ENCODE measurements at places on chromosomes 3 and 15. TPM values are rescaled to one million over a fixed set of nuclear protein-coding genes. Genes with fewer than 3 reads are reported as not detected.
A peak's percentile ranks its signal among the peaks of the same experiment; 100 is the strongest.

Gene MORC1
- not detected for total RNA-seq

- DNase-seq, result no peak
These were observed 2.6 kb downstream of the TNIK start for GRCh38 chr3:171457607-171458061.

DNA sequence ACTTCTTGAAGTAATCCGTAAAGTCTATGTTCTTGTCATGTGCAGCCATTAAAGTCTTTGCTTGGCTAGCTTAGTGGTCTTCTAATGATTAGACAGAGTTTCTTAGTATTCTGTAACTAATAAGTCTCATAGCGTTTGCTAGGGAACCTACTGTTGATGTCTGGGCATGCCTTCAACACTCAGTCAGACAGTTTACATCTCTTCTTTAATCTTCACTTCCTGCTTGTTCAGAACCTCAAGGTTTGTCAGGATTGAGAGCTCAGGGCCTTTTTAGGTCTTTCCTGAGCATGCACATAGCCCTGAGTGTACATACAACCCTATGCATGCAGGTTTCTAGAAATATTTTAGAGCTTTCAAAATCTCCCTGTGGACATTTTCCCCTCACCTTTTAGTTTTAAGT, 426.3 kb downstream of the AGBL1 start:
- no peak for DNase-seq

DNA sequence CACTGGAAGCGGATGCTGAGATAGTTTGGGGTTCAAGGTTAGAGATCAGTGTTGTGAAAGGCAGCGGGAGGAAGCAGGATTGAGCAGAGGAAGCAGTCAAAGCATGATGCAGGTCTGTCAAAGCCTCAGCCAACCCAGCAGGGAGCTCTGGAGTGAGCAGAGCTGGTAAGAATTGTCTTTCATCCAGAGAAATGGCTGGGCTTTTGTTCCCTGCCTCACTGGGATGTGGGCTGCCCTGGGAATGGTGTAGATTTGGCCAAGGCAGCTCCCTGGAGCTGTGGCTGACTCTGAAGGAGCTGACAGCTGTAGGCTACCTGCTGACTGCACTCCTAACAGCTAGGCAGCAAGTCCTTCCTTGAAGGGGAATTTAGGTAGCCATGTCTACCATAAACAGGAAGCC, 61.9 kb upstream of the STXBP5L start:
- DNase-seq, result no peak

Gene AVEN
- 28.9 TPM for total RNA-seq

GRCh38 chr3:64078966-64079365, 55.7 kb upstream of the PSMD6 start:
- no peak for DNase-seq

DNA sequence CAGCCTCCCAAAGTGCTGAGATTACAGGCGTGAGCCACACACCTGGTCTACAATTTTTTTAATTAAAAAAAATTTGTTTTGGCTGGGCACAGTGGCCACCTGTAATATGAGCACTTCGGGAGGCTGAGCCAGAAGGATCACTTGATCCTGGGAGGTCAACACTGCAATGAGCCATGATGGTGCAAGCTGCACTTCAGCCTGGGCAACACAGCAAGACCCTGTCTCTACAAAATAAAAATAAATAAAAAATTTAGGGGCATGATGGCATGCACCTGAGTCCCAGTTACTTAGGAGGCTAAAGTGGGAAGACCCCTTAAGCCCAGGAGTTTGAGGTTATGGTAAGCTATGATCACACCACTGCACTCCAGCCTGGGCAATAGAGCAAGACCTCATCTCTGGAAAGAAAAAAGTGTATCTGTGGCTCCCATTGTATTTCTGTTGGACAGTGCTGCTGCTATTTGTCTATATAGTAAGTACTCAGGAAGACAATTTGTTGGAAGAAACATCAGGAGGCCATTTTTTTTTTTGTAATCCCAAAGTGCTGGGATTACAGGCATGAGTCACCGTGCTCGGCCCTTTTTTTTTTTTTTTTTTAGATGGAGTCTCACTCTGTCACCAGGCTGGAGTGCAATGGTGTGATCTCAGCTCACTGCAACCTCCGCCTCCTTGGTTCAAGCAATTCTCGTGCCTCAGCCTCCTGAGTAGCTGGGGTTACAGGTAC, 27.5 kb upstream of the SH3BP5 start:
- DNase-seq, result no peak

GRCh38 chr3:52236424-52236886, 2.5 kb downstream of the TWF2 start:
- no peak for DNase-seq

Gene SPSB4
- 0.23 TPM for total RNA-seq

DNA sequence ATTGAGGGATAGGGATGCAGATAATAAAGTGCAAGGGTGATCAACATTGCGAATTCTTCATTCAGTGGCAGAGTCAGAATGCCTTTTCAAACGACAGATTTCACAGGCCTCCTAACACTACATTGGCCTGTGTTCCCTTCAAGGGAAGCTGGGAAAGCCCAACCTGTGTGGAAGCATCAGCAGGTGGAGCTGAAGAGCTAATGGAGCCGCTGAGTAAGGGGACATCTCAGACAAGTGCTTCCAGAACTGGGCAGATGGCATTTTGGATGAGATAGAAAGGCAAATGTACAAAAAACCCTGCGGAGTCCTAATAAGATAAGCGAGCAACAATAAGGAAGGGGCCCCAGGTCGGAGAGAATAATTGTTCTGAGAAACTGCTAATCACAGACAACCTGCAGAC, 8.5 kb upstream of the SLC24A5 start:
- DNase-seq, result peak; percentile 6

- DNase-seq, result no peak
These were observed 123.4 kb upstream of the SLC24A5 start for GRCh38 chr15:47997195-47998080.

- DNase-seq, result peak; percentile 81
These were observed 9.2 kb upstream of the PGPEP1L start for GRCh38 chr15:99016680-99017321.

Gene LRRC31
- total RNA-seq, result not detected

DNA sequence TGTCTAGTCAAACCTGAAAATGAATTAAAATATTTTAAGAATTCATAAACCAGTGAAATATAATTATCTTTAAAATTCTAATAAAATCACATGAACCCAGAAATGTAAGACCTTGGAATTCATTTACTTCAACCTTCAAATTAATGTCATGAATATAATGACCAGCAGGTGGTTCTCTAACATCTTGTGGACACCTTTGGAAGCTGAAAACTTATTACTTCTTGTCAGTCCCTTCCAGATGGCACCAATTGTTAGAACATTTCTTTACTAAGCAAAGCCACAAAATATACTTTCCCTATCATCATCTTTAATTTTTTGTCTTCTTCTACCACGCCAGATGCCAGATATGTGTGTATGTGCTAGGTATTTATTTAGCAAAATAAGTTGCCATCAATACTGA, 240.0 kb downstream of the MBNL1 start:
- DNase-seq, result no peak

GRCh38 chr15:85785887-85786780, 8.6 kb downstream of the KLHL25 start:
- peak; percentile 70 for DNase-seq

DNA sequence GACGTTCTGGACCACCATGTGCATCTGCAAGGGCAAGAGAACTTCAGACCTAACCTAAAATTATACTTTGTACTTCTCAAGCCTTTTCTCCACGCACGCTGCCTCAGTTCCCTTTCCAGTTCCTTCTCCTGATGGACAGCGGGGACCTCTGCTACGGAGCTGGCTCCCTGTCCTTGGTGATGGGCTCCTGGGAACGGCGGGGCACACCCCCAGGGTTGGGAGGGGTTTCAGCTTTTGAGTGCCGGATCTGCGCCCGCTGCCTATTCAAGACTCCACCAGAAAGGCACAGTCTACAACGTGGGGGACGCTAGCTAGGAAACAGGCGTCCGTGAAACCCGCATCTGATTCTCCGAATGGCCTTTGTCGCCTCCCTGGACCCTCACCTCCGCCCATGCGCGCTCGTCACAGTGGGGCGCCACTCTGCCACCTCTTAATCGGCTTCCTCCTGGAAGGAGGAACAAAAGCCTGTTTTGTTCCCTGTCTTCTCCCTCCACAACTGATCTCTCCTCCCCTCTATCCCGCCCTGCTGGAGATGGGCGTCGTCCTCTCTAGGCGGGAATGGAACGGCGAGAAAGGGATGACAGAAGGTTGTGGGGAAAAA, 2.2 kb downstream of the GPR149 start:
- DNase-seq, result no peak

- peak; percentile 50 for DNase-seq
These were observed 3.2 kb downstream of the ZXDC start for GRCh38 chr3:126472277-126473006.

DNA sequence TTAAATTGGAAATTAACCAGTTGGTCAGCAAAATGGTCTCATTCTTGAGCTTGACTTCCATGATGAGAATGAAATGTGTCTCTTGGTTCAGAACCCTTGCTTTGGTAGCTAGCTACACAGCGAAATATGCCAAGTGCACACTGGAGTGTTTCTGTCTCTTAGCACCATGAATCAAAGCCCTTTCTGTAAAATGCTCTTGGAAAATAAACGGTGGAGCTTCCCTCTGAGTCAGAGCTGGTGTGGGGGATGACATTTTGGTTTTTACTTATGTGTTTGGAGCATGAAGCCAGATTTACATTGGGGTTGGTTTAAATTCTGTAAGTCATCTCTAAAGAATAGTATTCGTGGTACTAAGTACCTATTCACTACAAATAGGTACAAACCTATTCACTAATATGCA, 85.1 kb upstream of the NANOGP8 start:
- peak; percentile 7 for DNase-seq

- no peak for DNase-seq
These were observed 33.9 kb downstream of the RPN1 start for GRCh38 chr3:128616516-128617269.

DNA sequence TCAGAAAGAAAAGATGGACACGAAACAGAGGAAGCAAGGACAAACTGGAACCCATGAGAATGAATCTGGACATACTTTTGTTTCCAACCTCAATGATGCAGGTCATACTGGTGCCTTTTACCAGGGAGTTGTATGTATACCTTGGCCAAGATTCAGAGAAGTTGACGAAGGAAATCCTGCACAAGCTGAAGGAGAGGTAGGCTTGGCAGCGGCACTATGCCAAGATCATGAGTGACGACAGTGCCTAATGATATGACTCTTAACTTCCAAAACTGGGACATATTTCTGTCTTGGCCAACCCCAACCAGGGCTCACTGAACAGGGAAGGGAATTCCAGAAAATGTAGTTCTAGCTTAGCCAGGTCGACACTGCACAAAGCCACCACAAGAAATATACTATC, 149.2 kb upstream of the SLCO3A1 start:
- DNase-seq, result no peak

DNA sequence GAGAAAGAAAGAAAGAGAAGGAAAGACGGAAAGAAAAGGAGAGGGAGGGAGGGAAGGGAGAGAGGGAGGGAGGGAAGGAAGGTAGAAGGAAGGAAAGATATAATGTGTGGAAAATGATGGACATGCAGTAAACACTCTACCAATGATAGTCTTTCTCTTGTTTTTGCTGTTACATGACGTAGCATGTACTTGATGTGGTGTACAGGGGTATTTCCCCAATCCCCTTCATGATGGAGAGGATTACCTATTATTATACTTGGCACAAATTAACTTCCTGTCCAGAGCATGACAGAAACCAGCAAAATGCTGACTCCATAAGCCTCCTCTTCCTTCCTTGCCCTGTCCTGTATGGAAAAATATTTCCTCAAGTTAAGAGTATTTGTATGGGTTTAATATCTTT, 124.4 kb downstream of the B3GALNT1 start:
- no peak for DNase-seq

DNA sequence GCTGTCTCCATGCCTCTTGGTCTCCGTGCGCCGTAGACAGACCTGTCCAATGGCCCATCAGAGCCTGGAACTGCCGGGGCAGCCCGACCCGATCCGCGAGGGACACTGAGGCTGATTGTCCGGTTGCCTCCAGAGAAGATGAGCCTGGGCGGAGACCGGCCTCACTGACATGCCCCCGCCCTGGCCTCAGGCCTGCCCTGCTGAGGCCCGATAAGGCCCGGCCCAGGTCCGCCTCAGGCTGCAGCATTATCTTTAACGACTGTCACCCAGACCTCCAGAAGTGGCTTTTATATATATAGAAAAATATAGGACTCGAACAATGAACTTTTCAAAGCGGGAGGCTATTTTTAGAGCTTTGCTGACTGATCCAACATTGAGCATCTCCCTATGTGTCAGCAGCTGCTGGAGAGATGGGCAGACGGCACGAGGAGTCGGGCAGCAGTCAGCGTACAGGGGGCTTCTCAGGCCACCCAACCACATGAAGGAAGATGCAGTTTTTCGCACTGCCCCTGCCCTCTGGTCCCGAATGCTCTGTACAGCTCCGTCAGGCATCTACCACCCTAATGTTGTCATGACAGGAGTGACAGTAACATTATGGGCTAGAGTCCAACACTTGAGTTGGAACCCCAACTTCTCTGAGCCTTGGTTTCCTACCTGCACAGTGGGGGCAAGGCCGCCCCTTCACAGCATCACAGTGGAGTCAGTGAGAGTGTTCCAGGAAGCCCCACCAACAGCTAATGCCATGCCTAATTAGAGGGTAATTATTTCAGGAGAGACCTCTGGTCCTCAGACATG, 112.0 kb upstream of the RPL32 start:
- no peak for DNase-seq

DNA sequence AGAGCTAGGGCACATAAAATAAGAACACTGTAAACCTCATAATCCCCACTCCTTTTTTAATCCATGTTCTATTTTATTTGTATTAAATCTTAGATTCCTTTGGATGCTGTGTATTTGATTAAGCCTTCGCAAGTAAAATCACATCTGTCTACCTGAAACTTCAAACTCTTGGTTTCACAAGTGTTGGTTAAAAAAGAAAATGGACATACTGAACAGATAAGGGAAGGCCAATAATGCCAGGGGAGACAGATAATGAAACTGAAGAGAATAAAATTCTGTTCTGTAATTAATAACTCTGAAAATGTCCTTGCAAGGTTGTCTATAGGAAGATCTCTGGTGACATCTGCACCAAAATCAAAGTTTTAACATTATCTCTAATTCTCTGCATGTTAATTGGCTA, 114.2 kb downstream of the ULK4 start:
- no peak for DNase-seq

Gene RTP1
- total RNA-seq, result not detected

DNA sequence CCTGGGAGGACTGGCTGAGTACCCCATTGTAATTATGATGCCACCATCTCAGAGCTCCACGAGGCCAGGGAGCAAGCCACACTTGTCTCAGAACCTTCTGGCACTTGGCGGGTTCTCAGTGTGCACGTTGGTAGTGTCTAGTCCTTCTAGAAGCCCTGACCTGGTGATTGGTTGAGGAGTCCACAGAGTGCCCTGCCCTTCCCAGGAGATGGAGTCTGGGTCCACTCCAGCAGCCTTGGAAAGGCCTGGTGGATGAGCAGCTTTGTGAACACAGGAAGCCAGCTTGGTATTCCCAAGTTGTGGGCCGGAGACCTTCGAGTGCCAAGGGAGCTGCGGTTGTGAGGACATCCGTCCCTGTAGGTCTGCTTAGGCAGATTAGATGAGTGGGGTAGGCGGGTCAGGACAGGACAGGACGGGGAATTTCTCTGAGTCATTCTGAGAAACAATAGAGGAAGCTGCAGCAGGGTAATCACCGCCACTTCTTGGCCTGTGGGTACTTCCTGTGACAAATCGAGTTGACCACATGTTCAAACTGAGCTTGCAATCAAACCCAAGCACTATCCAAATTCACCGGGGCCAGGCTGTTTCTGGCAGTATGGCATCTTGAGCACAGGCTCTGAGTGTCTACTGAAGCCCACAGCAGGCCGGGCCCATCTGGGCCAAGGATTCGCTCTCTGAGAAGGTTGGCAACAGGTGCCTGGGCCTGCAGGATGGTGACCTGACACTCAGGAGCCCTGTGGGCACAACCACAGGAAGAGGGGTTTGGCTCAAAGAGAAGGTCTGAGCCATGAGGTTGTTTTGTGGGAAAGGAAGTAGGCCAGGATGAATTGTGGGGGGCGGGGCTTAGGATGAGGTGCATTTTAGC, 71.5 kb upstream of the PLXNA1 start:
- DNase-seq, result peak; percentile 99
